Right kidney (tissue), 9 donors: ENCODE measurements at places on chromosomes 11 and 22.

- DNase-seq: peak; percentile 51
Measured at GRCh38 chr22:44956840-44957767, 52.7 kb downstream of the PHF21B start.

DNA sequence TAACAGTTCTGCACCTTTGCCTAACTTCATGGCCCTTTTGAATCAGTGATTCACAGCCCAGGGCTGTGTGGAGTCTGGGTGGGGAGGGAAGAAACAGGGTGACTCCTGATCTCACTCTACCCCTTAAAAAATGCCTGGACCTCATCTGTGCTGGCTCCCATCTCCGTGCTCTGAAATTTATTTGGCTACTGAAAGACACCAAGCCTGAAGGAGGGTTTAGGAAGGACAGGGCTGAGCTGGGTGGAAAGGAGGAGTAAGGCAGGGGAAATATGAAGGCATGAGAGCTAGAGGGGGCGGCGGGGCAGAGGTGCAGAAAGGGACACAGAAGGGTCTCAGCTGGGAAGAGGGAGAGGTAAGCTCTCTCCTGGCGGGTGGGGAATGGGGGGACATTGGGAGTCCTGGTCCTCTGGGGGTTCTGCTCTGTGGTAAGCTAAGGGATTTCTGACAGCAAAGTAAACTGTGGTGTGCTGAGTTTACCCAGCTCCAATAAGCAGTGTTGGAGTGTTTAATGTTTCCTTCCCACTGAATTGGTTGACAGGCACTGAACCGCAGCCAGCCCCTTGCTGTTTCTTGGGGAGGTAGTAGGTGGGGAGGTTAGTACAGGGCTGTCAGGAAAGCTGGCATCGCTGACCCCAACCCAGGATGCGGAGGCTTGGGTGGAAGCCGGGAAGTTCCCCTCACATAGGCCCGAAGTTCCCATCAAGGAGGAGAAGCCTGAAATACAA is 71.1 kb downstream of the RPUSD4 start:
- DNase-seq: no peak

DNA sequence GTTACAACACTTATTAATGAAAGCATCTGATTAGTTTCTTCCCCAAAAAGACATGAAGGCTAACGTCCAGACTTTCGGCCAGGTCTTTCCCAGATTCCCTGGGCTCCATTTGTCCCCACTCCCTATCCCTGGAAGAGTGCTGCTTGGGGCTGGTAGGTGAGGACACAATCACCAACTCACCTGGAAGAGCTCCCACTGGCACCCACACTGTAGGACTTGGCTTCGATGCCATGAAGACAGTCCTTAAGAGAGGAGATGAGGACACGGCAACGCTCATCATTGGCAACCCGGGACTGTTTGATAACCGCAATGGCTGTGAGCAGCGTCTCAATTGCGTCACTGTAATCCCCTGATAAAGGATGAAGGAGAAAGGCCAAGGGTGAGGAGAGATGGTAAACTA is 18.2 kb downstream of the CPSF7 start:
- no peak for DNase-seq

- peak; percentile 22 for DNase-seq
Measured at GRCh38 chr11:86916330-86916729, 38.9 kb downstream of the FZD4 start.

GRCh38 chr11:16809886-16810668 is 71.6 kb downstream of the C11orf58 start:
- no peak for DNase-seq

DNA sequence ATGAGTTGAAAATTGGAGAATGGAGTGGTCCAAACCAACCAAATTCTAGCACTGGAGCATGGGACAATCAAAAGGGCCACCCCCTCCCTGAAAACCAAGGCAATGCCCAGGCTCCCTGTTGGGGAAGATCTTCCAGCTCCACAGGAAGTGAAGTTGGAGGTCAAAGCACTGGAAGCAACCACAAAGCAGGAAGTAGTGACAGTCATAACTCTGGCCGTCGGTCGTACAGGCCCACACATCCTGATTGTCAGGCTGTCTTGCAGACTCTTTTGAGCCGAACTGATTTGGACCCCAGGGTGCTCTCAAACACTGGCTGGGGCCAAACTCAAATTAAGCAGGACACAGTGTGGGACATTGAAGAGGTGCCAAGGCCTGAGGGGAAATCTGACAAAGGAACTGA is 80.5 kb upstream of the ADSL start:
- no peak for DNase-seq
